ENCODE measurements at places on chromosomes 16 and 17. TPM values are rescaled to one million over a fixed set of nuclear protein-coding genes. Genes with fewer than 3 reads are reported as not detected.

Gene KCNJ12
- total RNA-seq: 1.5 TPM

Gene ZMYND15
- 0.35 TPM for total RNA-seq

Gene SMPD3
- 0.18 TPM for total RNA-seq

Gene PLA2G10
- total RNA-seq: 0.37 TPM

Gene GUCY2D
- 0.62 TPM for total RNA-seq

Gene SAMD14
- 0.41 TPM for total RNA-seq

Gene SLC5A2
- 0.18 TPM for total RNA-seq

Measured in A549 treated with dexamethasone at 1 μM for 4 hours (cell line).